ENCODE measurements at places on chromosomes 6 and 20. TPM values are rescaled to one million over a fixed set of nuclear protein-coding genes. Genes with fewer than 3 reads are reported as not detected.

GRCh38 chr20:5680192-5680591 is 70.0 kb upstream of the SHLD1 start:
- H3K4me3 ChIP-seq: no peak overlapping the region
- no peak for DNase-seq
- no peaks in the 10 kb centered on the region for H3K4me1 ChIP-seq
- no peaks in the 10 kb centered on the region for H3K27me3 ChIP-seq
- no peak overlapping the region for H3K27ac ChIP-seq

DNA sequence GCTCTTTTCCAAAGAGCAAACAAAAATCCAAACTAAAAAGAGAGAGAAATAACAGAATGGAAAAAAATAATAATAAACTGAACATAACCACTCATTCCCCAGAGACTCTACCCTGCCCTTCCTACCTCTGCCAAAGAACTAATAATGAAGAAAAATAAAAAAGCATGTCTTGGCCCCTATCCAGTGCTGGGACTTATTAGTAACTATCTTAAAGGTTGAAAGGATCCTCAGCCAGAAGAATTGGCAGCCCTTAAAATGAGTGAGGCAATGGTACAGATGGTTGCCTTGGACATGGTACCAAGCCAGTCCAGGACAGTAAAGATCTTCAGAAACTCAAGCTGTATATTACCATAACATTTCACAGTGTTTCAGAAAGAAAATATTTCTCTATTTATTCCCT is 279.3 kb downstream of the HACE1 start:
- H3K27me3 ChIP-seq: no peaks in the 10 kb centered on the region
- peaks cover 21% of the 10 kb centered on the region for H3K4me1 ChIP-seq
- no peak overlapping the region for H3K4me3 ChIP-seq
- H3K27ac ChIP-seq: peak overlapping the region; percentile 39

GRCh38 chr6:160733050-160733646 is 31.1 kb downstream of the PLG start:
- H3K36me3 ChIP-seq: no peaks in the 10 kb centered on the region
- no peak for DNase-seq
- H3K27me3 ChIP-seq: no peaks in the 10 kb centered on the region
- no peaks in the 10 kb centered on the region for H3K4me1 ChIP-seq

- peaks cover 24% of the 10 kb centered on the region for H3K36me3 ChIP-seq
- no peak for DNase-seq
- H3K4me3 ChIP-seq: no peak overlapping the region
- H3K4me1 ChIP-seq: no peaks in the 10 kb centered on the region
- H3K27ac ChIP-seq: no peak overlapping the region
These were observed 175.1 kb downstream of the JARID2 start for GRCh38 chr6:15420959-15421438.

GRCh38 chr6:128482642-128483041 is 37.8 kb downstream of the PTPRK start:
- no peaks in the 10 kb centered on the region for H3K27me3 ChIP-seq
- no peak for DNase-seq
- peaks cover 7% of the 10 kb centered on the region for H3K36me3 ChIP-seq
- H3K27ac ChIP-seq: no peak overlapping the region
- no peak overlapping the region for H3K4me3 ChIP-seq
- H3K4me1 ChIP-seq: peaks cover 40% of the 10 kb centered on the region

DNA sequence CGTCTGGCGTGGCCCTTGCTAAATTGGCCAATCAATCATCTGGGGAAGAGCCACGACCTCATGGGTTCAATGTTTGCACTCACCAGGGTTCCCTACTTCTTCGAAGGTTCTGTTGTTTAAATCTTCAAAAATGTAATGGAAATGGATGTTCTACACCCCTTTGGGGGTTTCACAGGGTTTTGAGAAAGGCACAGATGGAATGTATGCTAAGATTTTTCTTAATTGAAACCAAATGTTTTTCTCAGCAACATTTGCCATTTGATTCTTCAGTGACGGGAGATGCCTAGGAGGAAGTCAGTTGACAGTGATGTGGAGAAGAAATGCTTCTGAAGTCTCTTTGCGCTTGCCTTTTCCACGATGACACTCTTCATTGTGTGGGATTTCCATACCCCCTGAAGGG is 312.3 kb downstream of the ESR1 start:
- H3K27ac ChIP-seq: no peak overlapping the region
- peaks cover 23% of the 10 kb centered on the region for H3K4me1 ChIP-seq
- H3K4me3 ChIP-seq: no peak overlapping the region

- no peaks in the 10 kb centered on the region for H3K27me3 ChIP-seq
- no peak for DNase-seq
- no peaks in the 10 kb centered on the region for H3K36me3 ChIP-seq
- no peak overlapping the region for H3K27ac ChIP-seq
- H3K4me3 ChIP-seq: no peak overlapping the region
- H3K4me1 ChIP-seq: peaks cover 58% of the 10 kb centered on the region
These were observed 364.5 kb upstream of the JARID2 start for GRCh38 chr6:14881398-14881797.

DNA sequence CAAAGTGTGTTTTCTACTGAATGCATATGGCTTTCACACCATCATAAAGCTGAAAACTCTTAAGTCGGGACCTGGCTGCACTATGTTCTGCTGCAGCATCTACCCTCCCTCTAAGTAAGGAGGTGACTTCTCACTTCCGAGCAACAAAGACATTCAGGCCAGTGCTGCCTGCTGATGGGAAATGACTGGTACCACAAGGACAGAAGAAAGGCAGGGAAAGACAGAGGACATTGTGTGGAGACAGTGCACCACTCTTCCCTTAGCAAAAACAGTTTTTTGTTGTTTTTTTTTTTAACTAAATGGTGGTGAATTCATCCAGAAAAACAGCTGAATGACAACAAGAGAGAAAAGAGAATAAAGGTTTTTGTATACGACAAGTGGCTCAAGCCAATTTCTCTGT is 81.5 kb downstream of the MAP7 start:
- no peaks in the 10 kb centered on the region for H3K36me3 ChIP-seq
- no peak for DNase-seq
- no peak overlapping the region for H3K27ac ChIP-seq
- peaks cover 31% of the 10 kb centered on the region for H3K27me3 ChIP-seq
- no peak overlapping the region for H3K4me3 ChIP-seq

DNA sequence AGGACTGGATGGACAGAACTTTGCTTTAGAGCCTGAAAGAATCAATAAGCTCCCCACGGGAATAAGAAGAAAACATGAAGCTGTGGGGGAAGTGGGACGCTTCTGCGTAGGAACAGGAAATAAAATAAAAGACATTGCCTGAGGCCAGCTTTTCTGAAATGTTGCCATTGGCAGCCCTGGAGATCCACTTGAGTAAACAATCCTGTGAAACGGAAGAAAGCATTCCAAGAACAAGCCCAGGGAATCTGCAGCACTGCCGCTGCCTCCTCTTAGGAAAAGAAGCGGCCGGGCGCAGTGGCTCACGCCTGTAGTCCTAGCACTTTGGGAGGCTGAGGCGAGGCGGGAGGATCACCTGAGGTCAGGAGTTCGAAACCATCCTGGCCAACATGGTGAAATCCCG is 182.3 kb upstream of the RALGAPA2 start:
- H3K4me3 ChIP-seq: no peak overlapping the region
- H3K27ac ChIP-seq: no peak overlapping the region

GRCh38 chr6:119467488-119468081 is 118.0 kb upstream of the MAN1A1 start:
- peaks cover 2% of the 10 kb centered on the region for H3K27me3 ChIP-seq
- no peak for DNase-seq
- H3K36me3 ChIP-seq: no peaks in the 10 kb centered on the region

GRCh38 chr6:30735668-30736314 is 6.7 kb downstream of the FLOT1 start:
- DNase-seq: no peak
- H3K27ac ChIP-seq: no peak overlapping the region
- no peak overlapping the region for H3K4me3 ChIP-seq
- no peaks in the 10 kb centered on the region for H3K27me3 ChIP-seq
- H3K4me1 ChIP-seq: peaks cover 18% of the 10 kb centered on the region
- peaks cover 46% of the 10 kb centered on the region for H3K36me3 ChIP-seq

The PLN gene
- total RNA-seq: not detected

The SLPI gene
- total RNA-seq: not detected

The EYA2 gene
- not detected for total RNA-seq

The OVOL2 gene
- not detected for total RNA-seq

The FAM184A gene
- total RNA-seq: 0.50 TPM

The MAFB gene
- 31.9 TPM for total RNA-seq

All from osteocyte (in vitro differentiated cells).